ENCODE measurements at places on chromosomes 4 and X. TPM values are rescaled to one million over a fixed set of nuclear protein-coding genes. Genes with fewer than 3 reads are reported as not detected.

The AKAP14 gene
- not detected for total RNA-seq

The CACNA1F gene
- not detected for total RNA-seq

The CT83 gene
- total RNA-seq: not detected

The ODAPH gene
- total RNA-seq: not detected

The GUCY1A1 gene
- total RNA-seq: 6.9 TPM

The DOCK11 gene
- 0.09 TPM for total RNA-seq

The RIPPLY1 gene
- not detected for total RNA-seq

The TEC gene
- 0.51 TPM for total RNA-seq

The KLHL13 gene
- total RNA-seq: 8.1 TPM

The HHIP gene
- total RNA-seq: 0.56 TPM

The EPGN gene
- 12.8 TPM for total RNA-seq

The GPR143 gene
- total RNA-seq: not detected

The H2BW2 gene
- total RNA-seq: not detected

The COL25A1 gene
- total RNA-seq: not detected

The UCP1 gene
- not detected for total RNA-seq

The PRDM8 gene
- total RNA-seq: 0.70 TPM

The MAB21L2 gene
- not detected for total RNA-seq

The PGAM4 gene
- not detected for total RNA-seq

The DNASE1L1 gene
- total RNA-seq: 32.3 TPM

The PCDH11X gene
- not detected for total RNA-seq

The RCHY1 gene
- total RNA-seq: 10.8 TPM

The RBM47 gene
- total RNA-seq: 44.1 TPM

The FGF13 gene
- not detected for total RNA-seq

The MAGEA4 gene
- not detected for total RNA-seq

The SLITRK4 gene
- total RNA-seq: 0.07 TPM

The SERTM2 gene
- total RNA-seq: not detected

The SSX2 gene
- total RNA-seq: not detected

The SAT1 gene
- 1,194 TPM for total RNA-seq

The TBC1D8B gene
- total RNA-seq: 4.7 TPM

The SPARCL1 gene
- total RNA-seq: not detected

The SPATA4 gene
- not detected for total RNA-seq

The POF1B gene
- total RNA-seq: 7.1 TPM

The CENPU gene
- total RNA-seq: 20.9 TPM

The GPR173 gene
- 0.28 TPM for total RNA-seq

The LONRF3 gene
- not detected for total RNA-seq

The CCNA2 gene
- total RNA-seq: 68.5 TPM

The ANOS1 gene
- 0.56 TPM for total RNA-seq

The SORBS2 gene
- 6.3 TPM for total RNA-seq

The LGI2 gene
- total RNA-seq: not detected

The NRK gene
- total RNA-seq: 0.35 TPM

The ZAR1 gene
- total RNA-seq: not detected

The MND1 gene
- 6.3 TPM for total RNA-seq

The NR0B1 gene
- total RNA-seq: 0.23 TPM

The TGIF2LX gene
- total RNA-seq: not detected

The SLC2A9 gene
- 26.5 TPM for total RNA-seq

The PQBP1 gene
- 64.3 TPM for total RNA-seq

The PPM1K gene
- 3.2 TPM for total RNA-seq

The ABCG2 gene
- 0.60 TPM for total RNA-seq

The ANKRD50 gene
- 8.8 TPM for total RNA-seq
